ENCODE measurements at places on chromosomes 2 and 18. TPM values are rescaled to one million over a fixed set of nuclear protein-coding genes. Genes with fewer than 3 reads are reported as not detected.

DNA sequence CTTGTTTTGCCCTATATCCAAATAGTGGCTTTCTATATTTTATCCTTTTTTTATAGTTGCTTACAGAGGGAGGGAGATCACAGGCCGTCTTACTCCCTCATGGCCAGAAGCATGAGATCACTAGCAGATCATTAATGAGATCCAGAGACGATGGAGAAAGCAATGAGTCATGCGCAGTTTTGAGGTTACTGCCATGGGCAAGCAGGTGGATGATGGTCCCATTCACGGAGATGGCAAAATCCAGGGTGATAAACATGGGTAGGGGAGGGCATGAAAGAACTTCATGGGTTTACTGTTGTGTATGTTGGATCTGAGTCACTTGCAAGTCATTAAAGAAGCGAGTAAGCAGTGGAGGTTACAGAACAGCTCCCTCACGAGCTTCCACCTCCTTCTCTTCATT lies 60.4 kb downstream of the C18orf63 start:
- DNase-seq: no peak

DNA sequence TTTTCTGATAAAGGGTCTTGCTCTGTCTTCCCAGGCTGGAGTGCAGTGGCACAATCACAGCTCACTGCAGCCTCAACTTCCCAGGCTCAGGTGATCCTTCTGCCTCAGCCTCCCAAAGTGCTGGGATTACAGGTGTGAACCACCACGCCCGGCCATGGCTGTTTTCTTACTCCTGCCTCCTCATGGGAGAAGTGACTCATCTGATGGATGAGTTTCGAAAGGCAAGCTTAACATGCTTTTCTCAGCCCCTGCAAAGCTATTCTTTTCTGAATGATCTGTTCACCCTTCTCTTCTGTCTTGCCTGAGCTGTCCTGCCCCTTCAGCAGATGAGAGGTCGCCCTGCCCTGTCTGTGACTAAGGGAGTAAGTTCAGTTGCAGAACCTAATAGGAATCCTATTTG lies 929 bp upstream of the CREG2 start:
- no peak for DNase-seq

DNA sequence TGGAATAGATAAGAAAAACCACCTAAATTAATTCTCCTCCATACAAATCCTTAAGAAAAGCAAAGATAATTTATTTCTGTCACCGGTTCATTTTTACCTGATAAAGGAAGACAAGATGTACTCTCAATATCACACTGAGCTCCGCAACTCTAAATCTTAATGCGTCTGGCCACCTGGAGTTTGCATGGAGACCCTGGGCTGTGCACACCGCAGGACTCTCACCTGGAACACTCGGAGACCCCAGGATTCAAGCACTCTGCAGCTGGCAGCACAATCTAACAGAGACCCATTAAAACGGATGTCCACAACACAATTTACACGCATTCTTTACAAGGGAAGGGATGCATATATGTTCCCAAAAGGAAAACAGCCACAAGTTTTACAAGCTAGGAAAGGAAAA lies 72.2 kb downstream of the ZNF516 start:
- DNase-seq: no peak

DNA sequence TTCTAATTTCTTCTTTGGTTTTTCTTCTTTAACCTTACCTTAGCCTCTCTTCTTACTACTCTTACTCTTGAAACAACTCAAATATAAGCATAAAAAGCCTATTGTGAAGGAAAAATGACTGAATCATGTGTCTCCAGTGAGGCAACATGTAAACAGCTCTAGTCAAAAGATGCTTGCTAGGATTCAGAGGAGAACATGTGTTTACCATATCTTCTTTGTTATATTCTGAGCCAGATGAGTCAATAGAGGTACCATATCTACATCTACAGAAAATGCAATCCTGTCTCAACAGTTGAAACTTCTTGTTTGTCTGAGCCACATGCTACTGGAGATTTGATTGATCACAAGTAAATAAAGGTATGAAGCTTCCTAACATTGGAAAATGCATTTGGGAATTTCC lies 15.9 kb upstream of the FIGN start:
- no peak for DNase-seq

GRCh38 chr2:7053650-7054265 lies 136.5 kb downstream of the RNF144A start:
- no peak for DNase-seq

DNA sequence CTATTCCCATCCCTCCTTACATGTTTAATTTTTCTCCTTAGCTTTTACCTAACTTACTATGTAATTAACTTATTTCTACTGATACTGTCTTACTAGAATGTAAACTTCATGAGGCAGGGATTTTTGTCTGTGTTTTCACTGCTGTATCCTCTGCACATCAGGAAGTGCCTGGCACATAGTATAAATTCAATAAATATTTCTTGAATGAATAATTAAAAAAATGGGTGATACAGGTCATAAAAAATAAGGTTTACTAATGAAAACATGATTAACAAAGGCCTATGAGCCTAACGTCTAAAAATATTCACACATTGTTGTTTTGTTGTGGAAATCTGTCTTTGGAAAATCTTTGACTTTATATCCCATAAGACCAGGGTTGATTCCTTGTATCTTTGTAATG lies 4.5 kb downstream of the RBKS start:
- no peak for DNase-seq

Gene KCNK3
- not detected for total RNA-seq
